ENCODE measurements at places on chromosomes 7 and 10.

- DNase-seq: peak; percentile 89
These were observed 23.8 kb upstream of the MKI67 start for GRCh38 chr10:128150045-128150493.

GRCh38 chr7:12637819-12638592 is 49.4 kb upstream of the ARL4A start:
- DNase-seq: no peak

DNA sequence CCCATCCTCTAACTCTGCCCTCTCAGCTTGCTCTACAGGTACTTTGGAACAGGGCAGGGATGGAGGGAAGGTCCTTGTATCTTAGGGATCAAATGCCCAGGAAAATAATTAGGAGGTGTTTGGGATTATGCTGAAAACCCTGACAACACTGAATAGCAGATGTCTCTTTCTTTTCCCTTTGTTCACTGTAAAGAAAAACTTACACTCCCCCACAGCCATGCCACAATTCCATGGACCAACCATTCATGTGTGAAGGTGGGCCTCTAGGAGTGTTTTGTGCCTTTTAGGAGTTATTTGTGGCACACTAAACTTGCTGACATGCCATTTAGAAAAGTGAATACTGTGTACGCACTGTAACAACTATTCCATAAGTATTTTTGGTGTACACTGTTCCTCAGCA is 108.1 kb downstream of the SNX10 start:
- no peak for DNase-seq

DNA sequence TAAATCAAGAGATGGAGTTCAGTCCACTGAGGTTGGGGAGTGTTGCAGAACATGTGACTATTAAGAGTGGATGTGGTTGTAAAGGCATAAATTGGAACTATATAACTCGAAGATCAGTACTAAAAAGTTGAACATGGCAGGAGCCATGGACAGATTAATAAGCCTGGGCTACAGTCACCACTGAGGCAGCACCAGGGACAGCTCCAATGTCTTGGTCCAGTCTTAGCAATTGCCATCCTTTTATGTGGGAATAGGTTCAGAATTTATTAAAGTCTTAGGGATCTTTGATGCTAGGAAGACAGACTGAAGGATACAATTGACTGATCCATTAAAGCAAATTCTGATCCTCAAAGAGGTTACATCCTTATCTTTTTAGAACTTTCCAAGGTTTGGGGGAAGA is 156.6 kb downstream of the ADRA2A start:
- DNase-seq: no peak

DNA sequence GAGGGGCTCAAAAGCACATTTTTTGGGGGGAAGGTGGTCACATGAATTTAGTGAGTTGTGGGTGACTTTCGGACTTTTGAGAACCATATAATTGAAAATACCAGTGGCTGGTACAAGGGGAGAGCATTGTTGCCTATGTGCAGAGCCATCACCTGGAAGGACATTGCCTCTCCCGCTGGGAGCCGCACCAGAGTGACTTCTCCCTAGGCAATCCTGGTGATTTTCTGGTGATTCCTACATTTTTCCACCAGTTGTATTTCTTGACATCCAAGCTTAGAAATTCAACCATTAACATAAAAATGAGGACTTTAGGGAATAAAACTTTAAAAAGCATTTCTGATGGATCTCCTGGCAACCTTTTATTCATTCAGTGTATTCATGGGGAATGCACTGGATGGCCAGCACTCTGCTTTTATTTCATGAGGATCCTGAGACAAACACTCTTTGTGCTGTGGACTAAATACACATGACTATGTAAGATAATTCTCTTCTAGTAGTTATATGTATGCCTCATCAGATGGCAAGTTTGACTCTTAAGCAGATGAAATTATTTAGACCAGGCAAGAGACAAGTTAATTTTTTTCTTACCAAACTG is 41.8 kb upstream of the MKI67 start:
- DNase-seq: no peak

DNA sequence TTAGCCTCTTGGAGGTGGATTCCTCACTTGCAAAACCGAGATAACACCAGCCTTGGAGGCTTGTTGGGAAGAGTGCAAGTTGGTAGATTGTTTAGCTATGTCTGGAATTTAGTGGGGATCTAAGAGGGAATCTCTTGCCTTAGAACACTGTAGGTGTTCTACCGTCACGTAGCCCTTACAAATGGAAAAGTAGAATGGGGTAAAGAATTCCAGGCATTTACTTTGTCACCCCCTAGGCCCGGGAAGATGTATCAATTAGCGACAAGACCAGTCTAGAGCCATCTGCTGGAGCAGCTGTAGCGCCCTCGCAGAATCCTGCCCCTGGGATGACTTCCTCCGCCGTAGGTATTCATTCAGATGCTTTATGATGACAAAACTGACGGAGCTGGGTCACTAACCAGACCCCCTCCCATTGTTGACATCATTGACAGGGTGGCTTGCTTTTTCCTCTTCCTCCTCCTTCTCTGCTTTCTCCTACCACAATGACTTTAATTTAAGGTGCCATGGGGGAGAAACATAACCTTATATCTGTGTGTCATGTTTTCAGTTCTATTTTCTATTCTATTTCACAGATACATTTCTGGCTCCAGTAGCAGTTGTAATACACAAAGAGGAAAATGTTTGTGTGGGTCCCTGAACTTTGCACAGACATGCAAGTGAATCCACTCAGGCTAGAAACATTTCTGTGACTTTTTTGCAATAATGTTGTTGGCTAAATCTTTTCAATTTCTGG is 262.6 kb upstream of the LYZL1 start:
- no peak for DNase-seq

GRCh38 chr7:156604311-156604710 is 36.3 kb upstream of the RNF32 start:
- DNase-seq: peak; percentile 52

- DNase-seq: no peak
These were observed 115.5 kb downstream of the FOXP2 start for GRCh38 chr7:114530057-114530611.

- DNase-seq: no peak
These were observed 116.4 kb upstream of the RPA3 start for GRCh38 chr7:7834761-7835160.

DNA sequence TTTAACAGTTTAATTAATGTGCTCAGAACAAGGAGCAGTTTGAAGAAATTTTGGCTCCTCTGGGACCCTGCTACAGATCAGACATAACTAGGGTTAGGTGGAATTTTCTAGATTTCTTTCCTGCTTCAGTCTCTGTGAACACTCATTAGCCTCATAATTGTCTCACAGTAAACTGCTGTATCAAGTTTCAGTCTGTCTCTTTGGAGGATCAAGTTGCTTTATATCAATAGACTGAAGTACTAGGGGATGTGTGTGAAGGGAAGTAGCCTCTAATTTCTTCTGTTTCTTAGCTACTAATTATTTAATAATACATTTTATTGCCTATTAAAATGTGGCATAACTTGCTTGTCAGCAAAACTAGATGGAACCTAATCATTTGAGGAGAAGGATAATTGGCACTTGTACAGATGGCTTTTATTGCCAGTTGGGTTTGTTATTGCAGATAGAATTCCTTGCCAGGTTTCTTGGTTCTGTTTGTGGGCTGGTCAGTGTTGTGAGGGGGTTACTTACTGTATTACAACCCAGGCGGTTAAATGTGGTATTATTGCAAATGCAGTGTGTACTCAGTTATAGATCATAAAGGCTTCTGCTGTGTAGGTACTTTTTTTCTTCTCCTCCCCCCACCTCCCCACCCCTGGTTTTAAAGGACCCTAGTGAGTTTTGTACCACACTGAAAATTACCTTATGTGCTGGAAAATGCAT is 758.0 kb downstream of the AUTS2 start:
- DNase-seq: no peak

DNA sequence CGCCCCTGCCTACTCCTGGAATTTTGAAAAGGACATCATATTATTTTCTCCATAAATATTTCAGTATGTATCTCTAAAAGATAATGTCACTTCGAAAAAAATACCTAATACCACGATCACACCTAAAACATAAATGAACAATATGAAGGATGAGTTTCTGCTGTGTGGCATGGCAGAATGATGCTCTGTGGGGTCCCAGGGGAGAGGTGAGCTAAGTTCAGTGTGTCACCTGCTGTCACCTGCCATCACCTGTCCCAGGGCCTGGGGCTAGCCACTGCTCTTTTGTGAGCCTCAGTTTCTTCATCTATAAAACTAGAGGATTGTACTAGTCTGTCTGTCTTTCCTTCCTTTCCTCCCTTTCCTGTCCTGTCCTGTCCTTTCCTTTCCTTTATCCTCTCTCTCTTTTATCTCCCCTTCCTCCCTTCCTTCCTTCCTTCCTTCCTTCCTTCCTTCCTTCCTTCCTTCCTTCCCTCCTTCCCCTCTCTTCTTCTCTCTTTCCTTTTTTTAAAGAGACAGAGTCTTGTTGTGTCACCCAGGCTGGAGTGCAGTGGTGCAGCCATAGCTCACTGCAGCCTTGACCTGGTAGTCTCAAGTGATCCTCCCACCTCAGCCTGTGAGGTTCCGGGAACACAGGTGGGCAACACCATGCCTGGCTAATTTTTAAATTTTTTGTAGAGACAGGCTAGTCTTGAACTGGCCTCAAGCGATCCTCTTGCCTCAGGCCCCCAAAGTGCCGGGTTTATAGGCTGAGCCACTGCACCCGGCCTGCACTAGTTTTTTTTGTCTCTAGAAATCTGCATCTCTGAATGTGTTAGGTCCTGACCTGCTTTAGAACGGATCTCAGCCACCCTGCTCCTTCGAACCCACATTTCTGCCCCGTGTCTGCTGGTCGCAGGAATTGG is 43.1 kb downstream of the CUX1 start:
- DNase-seq: no peak

- no peak for DNase-seq
These were observed 8.2 kb downstream of the TFR2 start for GRCh38 chr7:100632951-100633717.

- no peak for DNase-seq
These were observed 22.7 kb upstream of the PITRM1 start for GRCh38 chr10:3195286-3195685.

DNA sequence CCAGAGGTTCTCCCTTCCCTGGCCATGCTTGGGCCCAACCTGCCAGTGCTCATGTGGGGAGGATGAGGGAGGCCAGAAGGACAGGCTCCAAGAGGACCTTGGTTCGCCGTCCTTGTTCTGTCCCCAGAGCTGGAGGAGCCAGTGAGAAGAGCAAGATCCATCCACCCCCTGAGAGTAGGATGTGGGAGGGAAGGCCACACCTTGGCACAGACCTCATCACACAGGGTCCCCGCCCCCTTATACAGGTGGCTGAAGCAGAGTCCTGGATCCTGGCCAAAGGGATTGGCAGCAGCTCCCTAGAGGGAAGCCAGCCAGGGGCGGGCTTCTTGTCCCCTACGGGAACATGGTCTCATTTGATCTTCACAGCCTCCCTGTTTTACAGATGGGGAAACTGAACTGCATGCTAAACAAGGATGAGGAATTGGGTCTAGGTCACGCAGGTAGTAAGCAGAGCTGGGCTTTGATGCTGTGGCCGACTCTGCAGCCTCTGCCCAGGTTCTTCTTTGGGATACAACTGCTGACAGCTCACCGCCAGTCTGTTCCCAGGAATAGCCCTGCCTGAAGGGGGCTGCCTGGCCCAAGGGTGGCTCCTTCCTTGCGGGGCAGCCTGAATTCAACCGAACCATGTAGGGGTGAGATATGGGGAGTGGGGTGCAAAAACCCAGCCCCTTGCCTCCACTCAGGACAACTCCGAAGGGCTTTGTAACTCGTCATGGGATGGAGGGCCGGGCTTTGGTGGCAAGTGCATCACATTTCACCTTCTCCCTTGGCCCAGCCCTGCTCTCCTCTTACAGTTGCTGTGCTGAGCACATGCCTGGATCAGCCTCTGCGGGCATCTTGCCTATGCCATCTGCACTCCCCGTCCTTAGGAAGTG is 62.2 kb upstream of the KDM7A start:
- no peak for DNase-seq

DNA sequence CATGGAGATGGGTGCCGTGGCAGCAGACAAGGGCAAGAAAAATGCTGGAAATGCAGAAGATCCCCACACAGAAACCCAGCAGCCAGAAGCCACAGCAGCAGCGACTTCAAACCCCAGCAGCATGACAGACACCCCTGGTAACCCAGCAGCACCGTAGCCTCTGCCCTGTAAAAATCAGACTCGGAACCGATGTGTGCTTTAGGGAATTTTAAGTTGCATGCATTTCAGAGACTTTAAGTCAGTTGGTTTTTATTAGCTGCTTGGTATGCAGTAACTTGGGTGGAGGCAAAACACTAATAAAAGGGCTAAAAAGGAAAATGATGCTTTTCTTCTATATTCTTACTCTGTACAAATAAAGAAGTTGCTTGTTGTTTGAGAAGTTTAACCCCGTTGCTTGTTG is 25.9 kb downstream of the BAG3 start:
- no peak for DNase-seq

GRCh38 chr10:27687326-27687725 is 58.3 kb downstream of the MKX start:
- DNase-seq: no peak

- no peak for DNase-seq
These were observed 102.7 kb downstream of the MACC1 start for GRCh38 chr7:20114468-20114867.

- no peak for DNase-seq
These were observed 347.2 kb downstream of the SDK1 start for GRCh38 chr7:3648276-3648675.

DNA sequence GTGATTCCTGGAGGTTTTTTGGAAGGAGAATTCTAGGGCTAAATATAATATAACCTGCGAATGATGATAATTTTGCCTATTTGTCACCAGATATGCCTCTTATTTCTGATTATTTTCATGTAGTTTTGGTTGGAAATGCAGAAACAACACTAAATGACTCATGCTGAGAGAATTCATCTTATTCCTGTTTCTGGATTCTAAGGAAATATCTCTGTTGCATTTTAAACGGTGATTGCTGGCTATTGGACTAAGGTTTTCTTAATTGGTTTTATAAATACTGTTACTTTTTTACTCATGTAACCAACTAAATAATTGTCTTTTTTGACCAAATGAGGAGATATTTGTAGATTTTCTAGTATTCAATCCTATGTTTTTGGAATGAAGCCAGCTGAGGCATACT is 204.9 kb upstream of the NPSR1 start:
- no peak for DNase-seq

GRCh38 chr7:121525155-121525819 is 129.2 kb upstream of the FAM3C start:
- no peak for DNase-seq

DNA sequence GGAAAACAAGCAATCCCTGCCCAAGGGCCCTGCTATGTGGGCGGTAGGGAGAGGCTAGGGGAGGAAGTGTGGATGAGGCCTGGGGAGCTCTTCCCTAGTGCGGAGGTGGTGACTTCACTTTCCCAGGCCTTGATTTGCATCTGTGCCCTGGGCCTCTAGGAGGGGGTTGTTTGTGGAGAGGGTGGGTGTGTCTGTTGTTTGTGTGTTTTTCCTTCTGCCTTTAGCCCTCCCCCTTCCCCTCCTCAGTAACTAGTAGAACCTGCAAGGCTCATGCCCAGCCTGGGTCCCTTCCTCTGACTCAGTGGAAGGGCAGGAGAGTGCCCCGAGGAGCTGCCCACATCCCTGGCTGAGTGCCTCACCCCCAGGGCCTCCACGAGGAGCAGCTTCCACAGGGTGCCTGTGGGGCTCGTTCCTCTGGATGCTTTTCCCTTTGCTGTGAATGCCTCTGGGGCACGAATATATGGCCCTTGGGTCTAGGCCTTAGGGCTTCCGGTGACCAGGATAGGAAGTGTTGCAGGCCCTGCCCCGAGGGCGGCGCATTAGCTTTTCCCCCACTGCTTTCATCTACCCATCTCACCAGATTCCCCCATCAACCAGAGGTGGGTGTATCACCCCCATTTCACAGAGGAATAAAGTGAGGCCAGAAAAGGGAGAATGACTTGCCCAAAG is 89.4 kb upstream of the DUSP5 start:
- DNase-seq: no peak

- no peak for DNase-seq
These were observed 161.1 kb downstream of the AUTS2 start for GRCh38 chr7:69759373-69759772.
